ENCODE measurements at places on chromosomes 2 and 18.
A peak's percentile ranks its signal among the peaks of the same experiment; 100 is the strongest.

GRCh38 chr18:35344736-35345459 is 678 bp upstream of the ZNF24 start:
- no peak for DNase-seq

DNA sequence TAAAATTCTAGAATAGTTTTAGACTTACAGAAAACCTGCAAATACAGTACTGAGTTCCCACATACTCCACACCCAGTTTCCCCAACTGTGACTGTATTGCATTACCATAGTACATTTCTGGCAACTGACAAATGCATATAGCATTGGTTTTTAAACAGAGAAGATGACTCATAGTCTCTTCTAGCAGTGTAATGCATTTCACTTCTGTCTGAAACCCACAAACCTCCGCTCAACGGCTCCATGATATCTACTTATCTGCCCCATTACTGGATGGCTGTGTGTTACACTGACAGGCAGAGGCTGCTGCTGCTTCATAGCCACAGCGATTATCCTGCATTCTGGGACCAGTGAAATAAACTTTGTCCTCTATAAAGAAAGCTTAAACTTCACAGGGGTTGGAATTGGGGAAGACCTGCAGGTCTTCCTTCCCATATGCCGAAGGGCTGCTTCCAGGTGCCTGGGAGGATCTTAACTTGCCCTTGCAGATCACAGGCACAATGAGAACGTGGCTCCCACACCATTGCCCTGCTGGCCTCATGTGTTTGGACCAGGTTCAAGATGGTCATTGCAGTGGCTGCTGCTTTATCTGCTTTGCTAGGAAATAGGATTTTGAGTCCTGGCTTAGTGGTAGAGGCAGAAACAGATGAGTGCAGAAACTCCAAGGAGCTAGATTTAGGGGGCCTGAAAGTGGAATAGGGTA is 742.6 kb upstream of the HS6ST1 start:
- DNase-seq, result peak; percentile 82

- DNase-seq, result no peak
These were observed 681 bp upstream of the PTPN18 start for GRCh38 chr2:130355172-130355577.

DNA sequence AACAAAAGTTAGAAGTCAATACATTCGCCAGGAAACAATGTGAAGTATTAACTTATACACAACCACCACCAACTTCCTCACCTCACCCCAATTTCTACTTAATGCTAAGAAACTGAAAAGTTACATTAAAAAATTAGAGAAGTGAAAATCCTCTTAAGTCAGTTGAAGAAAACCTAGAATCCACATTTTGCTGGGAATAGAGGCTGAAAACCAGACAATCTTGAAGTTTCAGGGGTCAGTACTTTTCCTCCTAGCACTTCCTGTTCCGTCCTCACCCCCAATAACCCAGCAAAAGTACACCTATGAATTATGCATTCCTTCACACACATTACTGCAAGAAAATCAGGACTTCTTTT is 6.3 kb downstream of the YES1 start:
- DNase-seq, result no peak

DNA sequence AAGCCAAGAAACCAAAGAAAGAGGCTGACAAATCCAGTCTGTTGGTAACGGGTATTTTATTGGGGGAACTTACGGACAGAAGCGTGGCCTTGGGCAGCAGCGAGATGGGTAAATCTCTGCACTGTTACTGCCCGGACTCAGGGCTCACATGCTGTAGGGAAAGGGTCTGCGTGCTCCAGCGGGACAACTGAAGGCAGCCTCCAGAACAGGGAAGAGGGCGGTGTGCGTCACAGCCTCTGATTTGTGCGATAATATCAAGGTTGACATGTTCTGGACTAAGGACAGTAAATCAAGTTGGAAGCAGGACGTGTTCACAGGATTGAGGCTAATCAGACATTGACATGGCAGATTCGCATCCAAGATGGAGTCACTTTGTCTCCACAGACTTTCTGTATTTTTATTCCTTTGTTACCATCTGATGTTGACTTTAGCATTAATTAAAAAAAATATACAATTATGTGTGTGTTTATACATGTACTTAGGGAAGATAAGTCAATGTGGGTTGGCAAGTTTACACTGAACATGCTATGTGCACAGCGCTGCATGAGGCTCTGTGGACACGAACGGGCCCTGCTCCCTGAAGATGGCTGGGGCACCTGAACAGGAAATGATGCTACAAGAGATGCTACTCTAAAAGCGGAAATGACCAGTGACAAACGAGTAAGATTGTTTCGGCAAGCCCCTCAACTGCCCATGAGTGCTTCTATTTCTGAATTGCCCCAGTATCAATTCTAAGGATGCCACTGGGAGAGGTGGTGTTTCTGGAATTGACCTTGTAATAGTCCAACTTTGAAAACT is 22.6 kb upstream of the DCDC2C start:
- no peak for DNase-seq

GRCh38 chr18:37460604-37461003 is 105.0 kb downstream of the CELF4 start:
- DNase-seq, result no peak

DNA sequence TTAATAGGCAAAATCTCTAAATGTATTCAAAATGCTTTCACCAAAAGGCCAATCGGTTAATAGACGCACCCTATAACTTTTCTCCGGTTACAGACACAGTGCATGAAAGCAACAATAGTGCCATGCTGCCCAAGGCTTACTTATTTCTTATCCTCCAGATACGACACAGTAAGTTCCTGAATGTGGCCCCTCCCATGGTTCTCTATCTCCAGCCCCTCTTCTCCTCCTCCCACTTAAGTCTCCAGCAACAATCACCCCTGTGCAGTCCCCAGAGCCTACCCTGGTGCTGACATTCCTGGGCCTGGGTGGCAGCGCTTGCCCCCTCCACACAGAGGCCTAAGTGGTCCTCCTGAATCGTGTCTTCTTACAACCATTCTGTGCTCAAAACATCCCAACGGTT is 3.6 kb downstream of the KIDINS220 start:
- DNase-seq, result no peak

All from MCF 10A (cell line).